ENCODE measurements at places on chromosomes 3 and 15.

- DNase-seq: no peak
Measured at GRCh38 chr3:147197739-147198138, 208.6 kb downstream of the ZIC4 start.

DNA sequence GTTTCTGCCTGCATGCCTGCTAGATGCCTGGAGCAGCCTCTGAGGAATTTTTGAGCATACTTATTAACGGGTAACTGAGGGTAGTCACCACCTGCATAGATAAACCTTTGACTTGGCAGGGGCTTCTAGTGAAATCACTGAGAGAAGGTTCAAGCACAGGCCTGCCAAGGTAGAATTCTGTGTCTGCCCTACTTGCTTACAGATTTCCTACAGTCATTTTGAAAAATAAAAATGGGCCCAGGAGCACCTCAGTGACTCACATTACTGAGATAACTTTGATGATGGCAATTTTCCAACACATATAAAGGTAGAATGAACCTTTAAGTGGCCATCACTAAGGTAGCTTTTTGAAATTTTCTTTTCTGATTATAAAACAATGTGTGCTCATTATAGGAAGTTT lies 10.8 kb downstream of the CRTAP start:
- DNase-seq: no peak

- DNase-seq: no peak
Measured at GRCh38 chr15:59688423-59688781, 718 bp downstream of the BNIP2 start.

DNA sequence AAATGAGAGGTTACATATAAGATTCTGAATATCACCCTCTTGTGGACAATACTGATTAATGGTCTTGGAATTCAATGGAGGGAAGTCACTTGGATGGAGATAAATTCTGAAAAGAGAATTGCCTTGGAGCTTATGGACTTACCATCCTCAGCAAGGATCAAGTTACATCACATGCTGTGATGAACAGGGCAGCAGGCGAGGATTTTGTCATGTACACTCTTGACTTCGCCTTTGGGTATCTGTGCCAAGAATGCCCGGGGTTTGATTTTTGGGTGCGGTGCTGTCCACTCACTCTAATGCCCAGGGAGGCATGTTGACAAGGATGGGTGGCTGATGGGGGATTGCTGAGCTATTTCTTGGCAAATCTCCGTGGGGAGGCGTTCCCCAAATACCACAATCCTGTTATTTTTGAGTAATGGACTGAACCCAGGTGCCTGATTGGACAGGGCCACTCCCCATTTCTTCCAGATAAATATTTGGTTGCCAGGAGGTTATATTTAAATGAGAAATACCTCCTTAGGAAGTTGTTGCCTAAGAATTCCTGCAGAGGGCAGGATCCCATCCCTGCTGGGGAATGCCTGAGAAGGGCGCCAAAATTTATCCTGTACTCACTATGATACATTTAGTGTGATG lies 96.3 kb downstream of the TPRG1 start:
- DNase-seq: peak; percentile 39

DNA sequence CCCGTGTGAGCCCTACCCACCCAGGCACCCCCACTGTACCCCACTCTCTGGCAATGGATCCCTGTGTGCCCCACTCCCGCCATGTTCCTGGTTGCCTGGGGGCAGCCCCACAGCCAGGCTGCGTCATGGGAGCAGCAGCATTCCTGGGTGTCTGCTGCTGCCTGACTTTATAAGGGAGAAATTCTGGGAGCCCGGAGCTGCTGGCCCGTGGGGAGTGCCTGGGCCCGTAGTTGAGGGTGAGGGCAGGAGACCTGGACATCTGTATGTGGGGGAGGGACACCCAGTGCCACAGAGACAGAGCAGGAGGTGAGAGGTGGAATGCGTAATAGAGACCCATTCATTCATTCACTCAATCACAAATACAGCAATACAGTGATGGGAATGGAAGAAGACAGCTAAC lies 15.1 kb downstream of the CSPG4 start:
- DNase-seq: no peak

- DNase-seq: no peak
Measured at GRCh38 chr15:64287953-64288352, 68.0 kb downstream of the CSNK1G1 start.

- no peak for DNase-seq
Measured at GRCh38 chr3:105354429-105354828, 12.3 kb upstream of the ALCAM start.

DNA sequence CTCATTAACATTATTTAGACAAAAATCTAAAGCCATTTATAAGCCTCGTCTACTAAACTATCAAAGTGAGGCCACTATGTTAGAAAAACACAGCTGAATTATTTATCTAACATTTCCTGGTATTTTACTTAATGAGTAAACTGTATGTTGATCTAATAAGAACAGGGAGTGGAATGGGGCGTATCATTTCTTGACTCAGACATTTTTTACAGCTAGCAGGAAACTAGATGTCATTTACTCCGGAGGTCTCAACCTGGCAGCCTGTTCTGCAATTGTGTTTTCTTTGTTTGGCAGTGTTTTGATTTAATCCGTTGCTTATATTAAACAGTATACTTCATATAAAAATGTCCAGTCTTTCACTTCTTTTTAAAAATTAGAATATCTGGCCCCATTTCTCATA lies 79.1 kb upstream of the ABI3BP start:
- no peak for DNase-seq

- peak; percentile 17 for DNase-seq
Measured at GRCh38 chr3:141255137-141255845, 23.7 kb downstream of the PXYLP1 start.

- DNase-seq: peak; percentile 90
Measured at GRCh38 chr3:113441051-113441770, at the start of gene CFAP44. Gene CFAP44 (minus strand): TSS chr3:113441493. CDS start chr3:113433664, 7,829 bp downstream.

- no peak for DNase-seq
Measured at GRCh38 chr15:100601617-100602063, 344 bp downstream of the LINS1 start.

- DNase-seq: no peak
Measured at GRCh38 chr3:30006111-30006510, 600.3 kb upstream of the TGFBR2 start.

DNA sequence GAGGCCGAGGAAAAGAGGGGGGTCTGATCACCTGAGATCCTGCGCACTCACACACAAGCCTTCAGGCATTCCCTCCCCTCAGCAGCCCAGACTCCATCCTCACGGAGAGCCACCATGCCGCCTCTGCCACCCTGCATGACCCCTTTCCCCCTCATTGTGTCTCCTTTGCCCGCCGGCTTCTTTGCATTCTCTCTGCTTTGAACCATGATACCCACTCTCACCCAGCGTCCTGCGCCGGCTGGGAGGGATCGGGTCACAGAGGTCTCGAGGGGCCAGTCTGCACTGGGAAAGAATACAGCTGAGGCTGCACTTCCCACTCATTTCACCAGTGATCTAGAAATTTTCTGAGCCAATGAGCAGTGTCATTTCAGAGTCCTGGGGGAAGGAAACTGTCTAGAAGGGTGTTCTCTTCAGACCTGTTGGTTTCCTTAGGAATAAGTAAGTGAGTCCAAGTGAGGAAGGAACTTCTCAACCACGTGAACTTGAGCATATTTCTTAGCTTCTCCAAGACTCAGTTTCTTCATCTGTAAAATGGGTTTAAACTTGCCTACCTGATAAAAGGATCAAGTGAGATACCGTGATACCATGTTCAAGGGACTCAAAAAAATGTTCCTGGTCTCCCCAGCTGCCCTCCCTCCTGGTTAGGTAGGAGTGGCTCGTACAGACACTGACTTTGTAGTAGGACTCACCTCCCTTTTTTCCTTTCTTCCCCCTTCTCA lies 96.7 kb downstream of the TOP2B start:
- no peak for DNase-seq

DNA sequence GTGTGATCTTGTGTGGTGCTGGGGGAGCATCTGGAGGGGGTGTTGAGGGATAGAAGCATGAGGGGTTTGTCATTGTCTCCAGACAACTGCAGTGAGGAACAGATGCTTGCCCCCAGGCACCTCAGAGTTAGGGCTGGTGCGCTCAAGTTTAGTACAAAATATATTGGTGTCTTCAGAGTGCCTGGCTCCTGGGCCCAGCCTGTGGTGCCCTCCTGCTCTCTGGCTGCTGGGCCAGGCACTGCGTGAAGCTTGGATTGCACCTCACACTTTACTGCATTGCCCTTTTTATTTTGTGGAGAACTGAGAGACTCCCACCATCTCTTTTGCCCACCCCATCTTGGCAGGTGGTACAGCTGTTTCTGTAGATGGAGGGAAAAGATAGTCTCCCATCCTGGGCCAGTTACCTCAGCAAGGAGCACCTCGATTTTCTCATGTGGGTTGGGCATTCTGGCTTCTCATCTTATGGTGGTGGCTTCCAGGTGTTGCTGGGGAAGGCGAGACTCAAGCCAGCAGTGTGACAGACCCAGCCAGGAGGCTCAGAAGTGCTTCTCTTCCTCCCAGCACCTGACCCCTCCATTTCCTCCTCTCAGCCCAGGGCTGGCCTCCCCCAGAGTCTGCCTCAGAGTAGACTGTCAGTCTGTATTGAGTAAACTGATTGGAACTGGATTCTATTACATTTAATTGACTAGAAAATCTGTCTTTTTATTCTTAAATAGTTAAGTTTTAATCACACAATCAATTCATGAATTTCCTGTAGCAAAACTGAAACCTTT lies 140.5 kb downstream of the DNAJB8 start:
- DNase-seq: peak; percentile 5

- DNase-seq: no peak
Measured at GRCh38 chr3:149415484-149415883, 38.0 kb upstream of the TM4SF1 start.

- DNase-seq: no peak
Measured at GRCh38 chr3:64260431-64260830, 35.2 kb upstream of the PRICKLE2 start.

DNA sequence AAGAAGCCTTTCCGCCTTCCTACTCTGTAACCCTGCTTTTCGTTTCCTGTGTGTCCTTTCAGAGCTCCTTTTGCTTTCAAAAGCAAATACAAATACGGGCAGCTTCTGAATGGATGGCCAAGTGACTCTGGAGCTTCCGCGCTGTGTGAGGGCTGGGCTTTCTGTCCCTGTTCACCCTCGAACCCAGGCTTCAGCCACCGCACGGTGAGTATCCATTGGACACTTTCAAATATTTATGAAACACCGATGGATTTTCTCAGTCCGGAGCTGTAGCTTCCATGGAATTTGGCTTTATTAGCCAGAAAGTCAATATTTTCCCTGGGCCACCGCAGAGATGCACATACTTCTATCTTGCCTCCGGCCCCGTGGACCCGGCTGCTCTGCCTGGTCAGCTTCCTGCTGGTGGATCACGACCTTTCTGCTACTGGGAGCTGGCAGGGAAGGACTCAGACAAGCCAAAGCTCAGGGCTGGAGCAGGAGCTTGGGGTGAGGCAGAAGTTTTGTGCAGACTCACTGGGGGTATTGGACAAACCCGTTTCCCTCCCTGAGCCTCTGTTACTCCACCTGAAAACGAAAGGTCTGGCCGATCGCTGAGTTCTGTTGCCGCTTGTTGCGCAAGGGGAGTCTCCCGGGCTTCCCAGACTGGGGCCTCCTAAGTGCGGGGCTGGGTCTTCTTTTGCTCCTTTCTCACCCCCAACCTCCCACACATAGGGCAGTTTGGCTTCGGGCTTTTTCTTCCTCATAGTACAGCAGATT lies 63.6 kb downstream of the LINGO1 start:
- no peak for DNase-seq

DNA sequence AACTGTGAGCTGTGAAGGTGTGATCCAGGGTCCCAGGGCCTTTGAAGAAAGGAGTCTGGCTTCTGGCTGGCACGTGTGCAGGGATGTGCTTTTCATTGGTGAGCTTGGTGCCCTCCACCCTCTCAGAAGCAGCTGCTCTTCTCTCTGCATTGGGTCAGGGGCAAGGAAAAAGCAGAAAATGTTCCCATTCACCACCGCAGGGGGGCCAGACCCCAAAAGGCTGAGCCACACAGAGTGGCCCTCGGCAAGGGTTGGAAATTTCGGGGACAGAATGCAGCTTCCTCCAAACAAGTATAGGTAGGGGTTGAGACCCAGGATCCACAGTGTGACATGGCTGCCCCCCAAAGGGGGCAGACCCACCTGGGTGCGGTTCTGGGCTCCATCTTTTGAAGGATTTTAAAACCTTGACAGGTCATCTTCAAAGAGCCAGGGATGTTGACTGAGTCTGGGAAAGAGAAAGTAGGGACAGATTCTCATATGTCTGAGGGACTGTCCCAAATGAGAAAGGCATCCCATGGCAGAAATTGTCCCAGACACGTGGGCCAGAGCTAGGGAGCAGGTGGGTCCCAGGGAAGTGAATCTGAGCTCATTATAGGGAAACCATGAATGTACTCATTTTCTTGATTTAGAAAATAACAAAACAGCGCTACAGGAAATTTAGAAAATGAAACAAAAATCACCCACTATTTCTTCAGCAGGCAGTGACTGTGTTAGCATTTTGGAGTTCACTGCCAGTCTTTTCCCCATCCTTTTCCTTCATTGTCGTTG lies 2.7 kb downstream of the CSK start:
- peak; percentile 15 for DNase-seq

- no peak for DNase-seq
Measured at GRCh38 chr15:25684521-25685431, 178.4 kb downstream of the ATP10A start.

GRCh38 chr3:51389423-51390183 lies 1.5 kb upstream of the RBM15B start:
- DNase-seq: peak; percentile 57

- DNase-seq: peak; percentile 74
Measured at GRCh38 chr3:107235928-107236315, 141.3 kb upstream of the CCDC54 start.

DNA sequence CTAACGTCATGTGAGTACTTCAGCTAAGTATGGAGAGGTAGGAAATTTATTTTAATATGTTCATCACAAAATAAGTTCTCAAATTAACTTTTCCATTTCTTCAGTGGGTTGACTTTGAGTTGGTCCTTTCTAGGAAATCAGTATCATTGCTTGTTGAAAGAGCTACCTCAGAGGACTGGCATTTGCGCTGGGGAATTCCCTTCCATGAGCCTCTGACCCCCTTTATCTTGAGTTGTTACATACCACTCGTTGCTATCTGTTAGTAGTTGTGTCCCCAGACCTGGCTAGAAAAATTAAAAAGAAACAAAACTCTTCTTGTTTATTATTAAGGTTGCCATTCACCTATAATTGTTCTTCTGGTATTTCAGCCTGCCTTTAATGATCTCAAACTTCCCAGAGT lies 96.8 kb upstream of the ROBO2 start:
- DNase-seq: no peak

Measured in femur (tissue), 1 donor.